ENCODE measurements at places on chromosomes 7 and 10.
A peak's percentile ranks its signal among the peaks of the same experiment; 100 is the strongest.

DNA sequence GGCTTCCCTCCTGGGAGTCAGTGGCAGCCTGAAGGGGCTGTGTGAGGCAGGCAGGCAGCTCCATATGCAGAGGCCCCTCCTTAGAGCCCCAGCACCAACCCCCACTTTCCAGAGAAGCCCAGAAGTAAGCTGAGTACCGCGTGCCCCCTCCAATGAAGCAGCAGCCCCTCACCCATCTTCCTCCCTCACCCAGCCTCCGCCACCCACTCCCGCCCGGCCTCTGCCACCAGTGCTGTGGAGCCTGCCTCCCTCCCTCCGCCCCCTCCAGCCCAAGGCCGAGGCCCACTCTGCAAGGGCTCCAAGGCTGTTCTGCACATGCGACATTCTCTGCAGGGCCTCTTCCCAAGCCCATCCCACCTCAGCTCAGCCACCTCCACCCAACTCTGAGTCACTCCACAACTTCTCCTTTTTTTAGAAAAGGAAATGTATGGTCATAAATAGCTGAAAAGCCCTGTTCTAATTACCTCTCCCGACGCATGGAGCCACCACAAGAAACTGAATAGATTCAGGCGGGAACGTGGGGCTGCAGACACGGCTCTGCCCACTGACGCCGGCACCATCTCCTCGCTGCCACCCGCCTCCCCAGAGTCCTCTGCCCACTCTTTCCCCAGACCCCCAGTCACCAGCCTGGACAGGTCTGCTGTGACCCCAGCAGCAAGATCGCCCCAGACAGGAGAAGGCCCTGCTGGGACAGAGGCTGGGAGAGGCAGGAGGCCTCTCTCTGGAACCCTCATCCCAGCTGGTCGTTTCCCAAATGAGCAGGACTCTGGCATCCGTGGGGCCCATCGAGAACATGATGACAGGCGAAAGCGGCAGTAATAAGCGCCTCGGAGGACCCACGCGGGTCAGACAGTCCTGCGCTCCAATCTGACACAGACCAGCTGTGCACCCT lies 213.9 kb downstream of the MAD1L1 start:
- DNase-seq = no peak

GRCh38 chr10:26468700-26469099 lies 30.6 kb downstream of the APBB1IP start:
- DNase-seq = no peak

- no peak for DNase-seq
Observed at GRCh38 chr7:47458057-47458456, 123.9 kb downstream of the TNS3 start.

GRCh38 chr7:155728116-155728515 lies 83.7 kb downstream of the RBM33 start:
- no peak for DNase-seq

- DNase-seq = no peak
Observed at GRCh38 chr7:53191191-53191695, 155.8 kb downstream of the POM121L12 start.

GRCh38 chr7:77698042-77698625 lies 1.9 kb downstream of the RSBN1L start:
- no peak for DNase-seq

DNA sequence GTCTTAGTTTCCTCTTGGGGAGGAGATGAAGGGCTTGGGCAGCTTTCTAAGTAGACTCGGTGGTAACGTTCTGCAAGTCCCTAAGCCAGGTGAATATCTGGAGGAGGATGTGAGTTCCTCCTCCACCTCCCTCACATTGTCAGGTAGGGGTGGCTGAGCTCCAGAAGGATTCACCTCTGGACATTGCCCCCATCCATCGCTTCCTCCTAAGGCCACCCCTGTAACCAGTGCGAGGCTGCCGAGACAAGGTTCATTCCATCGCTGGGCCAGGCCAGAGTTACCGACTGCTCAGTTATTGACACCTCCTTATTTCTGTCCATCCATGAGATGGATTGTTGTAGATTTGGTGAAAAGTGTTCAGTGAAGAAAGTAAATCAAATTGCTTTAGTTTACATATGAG lies 334.1 kb upstream of the KLF6 start:
- no peak for DNase-seq

DNA sequence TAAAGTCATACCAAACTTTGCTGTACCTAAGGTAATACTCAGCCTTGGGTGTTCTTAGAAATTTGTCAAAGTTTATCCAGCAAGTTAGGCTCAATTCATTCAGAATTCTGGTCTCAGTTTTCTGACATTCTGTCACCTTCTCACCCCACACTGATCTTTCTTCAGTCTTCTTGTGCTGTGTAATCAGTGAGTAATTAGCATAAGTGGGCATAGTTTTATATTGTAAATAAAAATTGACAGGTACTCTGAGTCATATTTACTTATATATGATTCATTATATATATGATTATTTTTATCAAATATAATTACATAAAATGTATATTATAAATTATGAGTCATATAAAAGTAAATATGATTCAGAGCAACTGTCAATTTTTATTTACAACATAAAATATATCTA lies 170.9 kb upstream of the MAGI2 start:
- no peak for DNase-seq

- no peak for DNase-seq
Observed at GRCh38 chr7:144826208-144826607, 9.6 kb downstream of the TPK1 start.

DNA sequence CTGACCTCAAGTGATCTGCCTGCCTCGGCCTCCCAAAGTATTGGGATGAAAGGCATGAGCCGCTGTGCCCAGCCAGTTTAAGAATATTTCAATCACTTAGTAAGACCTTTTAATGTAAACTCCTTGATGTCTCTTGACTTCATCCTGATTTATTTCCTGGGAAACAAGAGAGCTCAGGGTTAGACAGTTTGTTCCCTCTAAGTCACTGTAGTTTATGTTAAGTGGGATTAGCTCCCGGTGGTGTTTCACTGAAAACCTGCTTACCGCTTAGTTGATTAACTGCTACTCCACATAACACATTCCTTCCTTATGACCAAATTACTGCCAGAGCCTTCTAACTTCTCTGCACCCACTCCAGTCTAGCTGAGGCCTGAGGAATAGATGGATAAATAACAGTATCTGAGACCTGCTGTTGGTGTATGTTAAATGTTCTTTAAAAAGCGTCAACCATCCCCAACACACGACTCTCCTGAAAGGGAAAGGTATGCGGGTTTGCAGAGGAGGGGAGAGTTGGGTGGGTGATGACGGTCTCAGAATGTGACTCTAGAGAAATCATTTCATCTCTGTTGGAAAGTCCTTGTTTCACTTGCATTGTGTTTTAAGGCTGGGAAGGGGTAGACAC lies 48.7 kb downstream of the CREB3L2 start:
- no peak for DNase-seq

DNA sequence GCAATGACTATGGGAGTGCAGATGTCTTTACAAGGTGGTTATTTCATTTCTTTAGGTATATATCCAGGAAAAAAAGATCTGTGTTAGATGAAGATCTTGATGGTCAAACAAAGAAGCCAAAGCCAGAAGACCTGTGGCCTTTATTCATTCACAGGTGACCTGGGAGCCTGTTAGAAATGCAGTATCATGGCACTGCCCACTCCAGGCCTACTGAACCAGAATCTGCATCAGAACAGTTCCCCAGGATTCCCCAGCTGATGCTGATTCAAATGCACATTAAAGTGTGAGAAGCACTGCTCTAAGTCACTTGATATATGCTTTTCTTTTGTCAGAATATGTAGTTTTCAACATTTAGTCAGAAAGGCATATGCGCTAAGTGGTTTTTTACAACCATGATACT lies 251.1 kb downstream of the IPMK start:
- no peak for DNase-seq

GRCh38 chr7:5694221-5694754 lies 87.2 kb downstream of the RNF216 start:
- DNase-seq = no peak

- DNase-seq = no peak
Observed at GRCh38 chr7:87151002-87151728, 1.1 kb upstream of the DMTF1 start.

DNA sequence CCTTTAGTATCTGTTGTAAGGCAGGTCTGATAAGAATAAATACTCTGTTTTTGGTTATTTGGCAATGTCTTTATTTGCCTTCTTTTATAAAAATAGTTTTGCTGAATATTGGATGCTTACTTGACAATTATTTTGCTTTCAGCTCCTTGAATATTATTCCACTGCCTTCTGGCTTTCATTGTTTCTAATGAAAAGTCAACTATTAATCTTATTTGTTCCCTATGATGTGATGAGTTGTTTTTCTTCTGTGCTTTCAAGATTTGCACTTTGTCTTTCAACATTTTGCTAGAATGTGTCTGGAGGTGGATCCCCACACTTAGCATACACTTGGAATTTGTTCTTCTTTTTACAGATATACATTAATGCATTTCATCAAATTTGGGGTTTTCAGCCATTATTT lies 203.8 kb upstream of the PTPRZ1 start:
- no peak for DNase-seq

DNA sequence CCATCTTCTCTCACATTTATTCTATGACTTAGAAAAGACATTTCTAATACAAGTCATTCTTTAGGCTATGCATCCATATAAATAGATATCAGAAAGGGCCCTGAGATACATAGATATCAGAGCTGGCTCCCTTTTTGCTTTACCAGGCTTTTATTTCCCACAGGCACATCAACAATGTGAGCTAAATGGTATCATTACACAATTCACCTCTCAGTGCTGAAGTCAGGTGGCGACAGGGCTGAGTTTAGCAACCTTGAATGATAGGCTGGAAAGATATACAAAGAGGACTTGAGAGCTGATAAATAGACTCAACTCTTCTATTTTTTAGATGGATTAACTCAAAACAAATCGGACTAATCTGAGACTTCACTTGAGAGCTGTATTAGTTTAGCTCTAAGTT lies 189.2 kb upstream of the COL1A2 start:
- DNase-seq = no peak

DNA sequence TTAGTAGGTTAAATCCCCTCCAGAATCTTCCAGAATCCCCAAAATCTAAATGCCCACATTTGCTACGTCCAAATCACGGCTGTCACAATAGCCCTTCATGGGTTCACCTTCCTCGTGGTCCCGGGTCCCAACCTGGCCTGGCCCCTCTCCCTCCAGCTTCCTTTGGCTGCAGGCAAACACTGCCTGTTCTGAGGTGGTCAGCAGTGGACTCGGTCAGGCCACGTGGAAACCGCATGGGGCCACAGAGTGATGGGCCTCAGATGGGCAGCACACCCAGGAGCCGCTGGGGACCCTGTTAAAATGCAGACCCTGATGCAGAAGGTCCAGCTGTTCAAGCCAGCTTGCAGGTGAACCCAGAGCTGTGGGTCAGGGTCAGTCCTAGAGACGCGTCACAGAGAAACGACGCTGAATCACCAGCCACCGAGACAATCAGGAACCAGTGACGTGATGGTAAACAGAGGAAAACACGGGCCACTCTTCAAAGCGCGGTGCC lies 588.6 kb downstream of the DNAJB6 start:
- no peak for DNase-seq

DNA sequence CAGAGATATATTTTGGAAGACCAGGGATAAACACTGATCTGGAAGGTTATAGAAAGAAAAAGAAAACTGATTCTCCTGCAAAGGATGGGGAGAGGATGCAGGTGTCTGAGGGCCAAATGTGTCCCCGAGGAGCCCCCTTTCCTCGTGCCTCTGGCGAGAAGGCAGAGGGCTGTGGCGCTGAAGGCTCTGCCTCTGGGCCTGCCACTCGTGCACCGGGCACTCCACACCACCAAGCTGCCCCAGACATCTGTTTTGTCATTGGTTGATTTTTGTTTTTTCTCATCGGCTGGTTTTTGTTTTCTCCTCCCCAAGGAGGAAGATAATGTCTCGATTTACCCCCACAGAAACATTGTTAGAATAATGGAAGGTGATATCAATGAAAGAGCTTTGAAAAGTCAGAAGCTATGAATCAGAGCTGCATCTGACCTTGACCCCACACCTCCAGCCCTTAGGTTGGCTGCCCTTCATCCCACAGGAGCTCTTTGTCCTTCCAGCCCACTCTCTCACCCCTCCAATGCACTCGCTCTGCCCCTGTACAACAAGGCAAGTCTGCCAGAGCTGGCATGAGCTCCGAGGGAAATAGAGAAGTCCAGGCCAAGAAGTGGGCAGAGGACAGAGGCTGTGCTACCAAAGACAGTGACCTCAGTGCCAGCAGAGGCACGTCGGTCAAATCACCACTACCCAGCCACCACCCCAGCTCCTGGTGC lies 124.8 kb downstream of the TCERG1L start:
- DNase-seq = no peak

DNA sequence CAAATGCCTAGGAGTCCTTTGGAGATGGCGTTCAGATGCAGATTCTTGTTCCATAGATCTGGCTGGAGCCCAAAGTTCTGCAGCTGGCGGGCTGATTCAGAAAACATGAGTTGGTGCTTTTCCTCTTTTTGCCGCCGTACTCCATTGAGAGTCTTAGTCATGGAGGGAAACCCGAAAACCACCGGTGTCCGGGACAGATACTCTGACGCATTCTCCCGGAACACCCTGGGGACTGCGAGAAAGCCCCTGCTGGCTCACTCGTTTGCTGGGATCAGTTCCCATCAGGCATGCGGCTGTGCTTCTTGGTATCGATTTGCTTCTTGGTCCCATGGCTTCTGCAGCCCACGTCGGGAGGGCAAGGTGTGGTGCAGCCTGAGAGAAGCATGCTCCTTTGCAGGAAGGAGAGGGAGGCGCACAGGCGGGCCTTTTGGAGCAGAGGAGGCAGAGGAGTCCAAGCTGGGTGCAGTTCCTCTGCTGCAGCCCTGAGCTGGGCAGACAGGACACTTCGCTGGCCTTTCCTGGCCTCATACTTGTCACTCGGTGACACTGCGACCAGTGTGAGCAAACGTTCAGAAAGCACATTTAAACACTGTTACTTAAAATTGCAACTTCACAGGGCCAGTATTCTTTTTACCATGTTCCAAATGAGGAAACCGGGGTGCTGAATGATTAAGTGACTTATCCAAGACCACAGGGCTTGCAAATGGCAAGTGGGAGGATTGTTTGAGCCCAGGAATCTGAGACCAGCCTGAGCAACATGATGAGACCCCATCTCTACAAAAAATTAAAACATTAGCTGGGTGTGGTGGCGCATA lies 30.6 kb upstream of the PFKFB3 start:
- no peak for DNase-seq

DNA sequence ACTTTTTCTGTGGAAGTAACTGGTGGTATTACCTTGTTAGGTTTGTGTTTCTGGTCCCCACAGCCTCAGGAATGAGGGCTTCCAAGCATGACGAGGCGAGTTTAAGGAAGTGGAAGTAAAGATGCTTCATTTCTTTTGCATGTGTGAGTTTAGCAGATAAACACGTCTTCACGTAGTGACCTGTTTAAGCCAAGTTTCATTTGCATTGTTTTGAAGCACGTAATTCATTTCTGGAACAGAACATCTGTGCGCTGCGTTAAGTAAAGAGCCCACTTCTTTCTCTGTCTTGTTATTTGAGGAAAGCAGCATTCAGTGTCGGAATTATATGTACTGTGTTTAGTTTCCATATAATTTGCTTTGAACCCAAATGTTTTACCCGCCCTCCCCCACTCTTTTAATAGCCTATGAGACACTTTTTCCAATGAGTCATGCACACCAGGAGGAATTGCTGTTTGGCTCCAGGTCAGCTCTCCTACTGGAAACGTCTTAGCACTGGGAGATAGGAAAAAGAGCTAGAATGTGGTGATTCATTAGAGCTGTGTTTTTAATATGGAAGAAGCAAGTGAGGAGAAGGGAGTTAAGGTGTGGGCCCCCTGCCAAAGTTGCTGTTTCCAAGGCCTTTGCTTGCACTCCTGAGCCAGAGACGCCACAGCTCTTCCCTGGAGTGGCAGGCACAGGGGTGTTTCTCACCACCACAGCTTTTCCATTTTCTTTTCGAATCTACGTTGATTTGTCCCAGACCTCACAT lies 36.7 kb downstream of the BTBD16 start:
- DNase-seq = peak; percentile 56

GRCh38 chr10:95406651-95407280 lies 116.0 kb upstream of the PDLIM1 start:
- no peak for DNase-seq

Measured in breast epithelium (tissue), 4 donors.